ENCODE measurements at places on chromosomes 6 and 20.

DNA sequence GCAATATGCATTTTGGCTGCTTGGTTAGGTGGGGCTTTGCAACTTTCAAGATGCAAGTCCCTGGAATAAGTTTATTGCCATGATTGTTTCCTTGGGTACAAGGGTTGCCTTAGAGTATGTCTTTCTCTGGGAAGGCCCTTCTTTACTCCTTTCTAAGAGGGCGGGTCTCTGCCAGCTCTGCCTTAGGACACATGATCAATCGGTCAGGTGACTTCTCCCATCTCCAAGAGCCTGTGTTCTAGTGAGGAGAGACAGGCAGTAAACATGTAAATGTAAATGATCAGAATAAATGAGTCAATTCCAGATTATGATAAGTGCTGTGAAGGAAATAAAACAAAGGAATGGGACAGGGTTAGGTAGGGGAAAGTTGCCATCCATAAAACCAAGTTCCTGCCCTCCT, 43.2 kb upstream of the BCAS1 start:
- DNase-seq, result no peak

DNA sequence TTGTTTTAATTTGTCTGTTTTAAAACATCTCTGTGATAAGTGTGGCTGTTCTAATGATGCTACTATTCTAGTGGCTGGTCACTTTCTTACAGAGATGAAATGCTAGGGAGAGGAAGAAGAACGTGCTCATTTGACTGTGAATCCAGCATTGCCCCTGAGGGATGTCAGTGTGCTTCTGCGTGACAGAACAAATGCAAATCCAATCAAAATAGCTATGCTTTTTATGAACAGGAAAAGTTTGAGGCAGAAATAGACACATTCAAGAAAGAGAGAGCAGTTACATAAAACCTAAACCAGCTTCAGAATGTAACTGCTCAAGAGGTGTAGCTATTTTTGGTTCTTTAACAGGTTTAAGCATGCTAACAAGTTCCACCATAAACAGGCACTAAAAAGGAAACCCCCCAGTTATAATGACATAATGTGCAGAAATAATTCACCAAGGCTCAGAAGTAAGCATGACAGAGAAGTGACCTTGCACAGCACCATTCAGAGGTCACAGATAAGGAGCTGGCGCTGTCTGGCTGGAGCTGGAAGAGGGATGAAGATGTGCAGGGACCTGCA, 385.3 kb downstream of the EPM2A start:
- DNase-seq, result no peak

- no peak for DNase-seq
Measured at GRCh38 chr6:12208190-12208589, 82.0 kb upstream of the EDN1 start.

DNA sequence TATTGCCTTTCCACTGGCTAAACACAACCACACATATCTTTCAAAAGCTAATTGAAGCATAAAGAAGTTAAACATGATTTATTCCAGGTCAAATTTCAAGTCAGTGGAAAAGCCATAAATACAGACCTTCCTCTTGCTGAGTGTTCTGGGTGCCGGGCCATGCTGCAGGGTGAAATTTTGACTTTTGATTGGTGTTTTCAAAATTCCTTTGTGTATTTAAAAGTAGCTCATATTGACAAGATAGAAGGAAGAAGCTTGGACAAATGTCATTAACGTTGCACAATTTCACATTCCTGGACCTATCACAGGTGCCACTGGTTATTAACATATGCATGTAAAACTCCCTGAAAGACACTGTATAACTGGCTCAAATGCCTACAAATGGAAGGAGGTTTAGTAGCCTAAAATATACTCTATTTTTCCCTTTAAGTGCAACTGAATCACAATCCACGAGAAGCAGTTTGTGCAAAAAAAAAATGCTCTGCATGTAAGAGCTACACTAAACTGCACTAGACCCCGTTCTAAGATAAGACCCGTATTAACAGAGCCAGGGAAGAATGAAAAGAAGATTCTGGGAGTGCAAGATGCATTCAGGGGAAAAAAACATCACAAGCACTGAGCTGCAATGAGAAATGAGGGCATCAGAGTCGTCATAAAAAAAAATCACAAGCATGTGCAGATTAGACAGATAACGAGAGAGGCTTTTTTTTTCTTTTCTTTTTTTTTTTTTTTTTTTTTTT, 30.4 kb downstream of the ATXN1 start:
- DNase-seq, result no peak

GRCh38 chr6:168851460-168852375, 401.9 kb downstream of the THBS2 start:
- no peak for DNase-seq

DNA sequence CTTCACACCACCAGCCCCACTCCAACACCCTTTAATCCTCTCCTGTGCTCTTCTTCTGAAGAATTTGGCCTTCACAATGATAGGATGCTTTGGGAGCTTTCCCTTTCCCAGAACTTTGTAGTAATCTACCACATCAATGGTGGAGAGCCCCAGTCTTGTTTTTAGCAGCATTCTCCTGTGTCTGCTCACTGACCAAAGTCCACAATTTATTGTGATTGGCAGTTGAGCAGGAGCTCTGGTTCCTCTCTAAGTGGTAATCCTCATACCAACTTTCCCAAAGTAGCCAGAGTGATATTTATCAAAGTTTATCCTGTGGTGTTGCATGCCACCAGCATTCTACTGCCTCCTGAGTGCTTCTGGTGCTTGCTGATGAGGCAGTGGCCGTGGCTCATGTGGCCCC, 29.0 kb upstream of the OPN5 start:
- no peak for DNase-seq

DNA sequence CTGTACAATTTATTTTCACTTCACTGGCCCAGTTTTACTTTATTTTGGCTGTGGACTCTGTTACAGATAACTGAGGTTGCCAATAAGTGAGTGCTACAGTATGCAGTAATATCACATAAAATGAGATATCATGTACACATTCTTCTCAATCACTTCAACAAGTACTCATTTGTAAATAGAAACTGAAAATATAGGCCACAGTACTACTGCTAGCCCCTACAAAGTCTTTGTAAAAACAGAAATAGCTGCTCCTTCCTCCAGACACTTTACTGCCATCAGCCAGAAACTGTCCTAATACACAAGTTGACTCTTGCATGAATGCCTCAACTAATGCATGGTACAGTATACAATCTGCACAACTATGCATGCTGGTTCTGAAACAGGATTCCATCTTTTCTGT, 9.2 kb downstream of the DTNBP1 start:
- no peak for DNase-seq

DNA sequence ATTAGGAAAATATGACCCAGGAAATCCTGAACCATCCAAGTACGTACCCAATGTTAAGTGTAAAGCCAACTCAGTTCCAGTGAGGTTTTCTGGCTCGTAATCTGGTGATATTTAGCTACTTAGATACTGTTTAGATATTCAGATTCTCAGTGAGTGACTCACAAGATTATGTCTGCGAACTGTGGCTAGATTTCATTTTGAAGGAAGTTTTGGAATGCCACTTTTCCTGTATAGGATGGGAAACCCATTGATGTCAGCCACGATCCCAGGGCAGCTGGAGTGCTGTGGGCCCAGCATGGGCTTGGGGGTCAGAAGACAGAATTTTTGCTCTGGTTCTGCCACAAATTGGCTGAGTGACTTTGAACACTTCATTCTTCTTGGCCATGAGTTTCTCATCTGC, 76.3 kb downstream of the TMEM170B start:
- DNase-seq, result peak; percentile 93

DNA sequence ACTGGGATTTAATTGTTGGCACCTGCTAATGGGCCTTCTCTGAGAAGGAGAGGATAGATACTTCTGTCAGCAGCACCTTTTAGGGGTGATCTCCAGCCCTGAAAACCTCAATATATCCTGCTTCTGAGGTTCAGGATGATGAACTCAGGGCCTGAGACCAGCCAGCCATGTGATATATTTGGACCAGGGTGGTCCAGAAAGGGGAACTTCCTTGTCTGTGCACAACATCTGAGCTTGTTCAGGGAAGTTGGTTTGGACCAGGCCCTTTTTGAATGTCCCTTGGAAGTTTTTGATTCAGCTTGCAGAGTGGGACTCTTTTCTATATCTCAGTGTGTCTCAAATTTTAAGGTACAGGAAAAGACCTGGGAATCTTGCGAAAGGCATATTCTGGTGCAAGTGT, 85.8 kb downstream of the GFRA4 start:
- DNase-seq, result no peak

GRCh38 chr20:15257569-15257870, 920.1 kb upstream of the FLRT3 start:
- no peak for DNase-seq

Measured in AG04450 (cell line).